ENCODE measurements at places on chromosomes 3 and 15.
A peak's percentile ranks its signal among the peaks of the same experiment; 100 is the strongest.

DNA sequence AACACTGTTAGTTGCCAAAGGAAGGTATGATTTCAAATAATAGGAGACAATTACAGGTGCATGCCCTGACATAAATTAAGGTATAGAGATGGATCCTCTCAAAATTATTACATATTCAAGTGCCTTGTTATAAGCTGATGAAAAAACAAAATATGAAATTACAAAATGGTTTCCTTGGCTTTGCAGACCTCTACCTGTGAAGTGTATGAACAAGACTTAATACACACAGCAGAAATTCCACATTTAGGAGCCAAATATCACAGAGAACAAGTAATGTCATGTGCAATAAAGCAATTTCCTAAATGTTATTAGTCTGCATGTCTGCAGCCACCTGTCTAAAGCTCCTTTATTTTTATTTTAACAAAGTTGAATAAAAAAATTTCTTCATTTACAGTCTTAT lies 151.5 kb downstream of the ALCAM start:
- no peak for DNase-seq

DNA sequence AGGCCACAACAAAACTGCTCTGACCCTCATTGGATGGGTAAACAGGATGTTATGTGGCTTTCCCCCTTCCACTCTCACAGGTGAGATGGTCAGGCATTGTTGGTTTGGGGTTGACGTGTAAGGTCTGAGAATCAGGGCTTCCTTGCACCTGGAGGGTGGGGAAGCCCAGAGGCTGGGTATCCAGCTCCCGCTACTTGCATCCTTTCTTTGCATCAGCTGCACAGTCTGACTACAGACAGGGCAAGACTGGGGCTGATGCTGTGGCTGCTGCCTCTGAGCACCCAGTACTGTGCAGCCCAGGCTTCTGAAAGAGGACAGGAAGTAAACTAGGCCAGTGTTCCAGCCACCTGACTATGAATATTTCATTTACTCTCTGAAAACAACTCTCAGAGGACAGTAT lies 58.0 kb upstream of the ATP2B2 start:
- DNase-seq: no peak

DNA sequence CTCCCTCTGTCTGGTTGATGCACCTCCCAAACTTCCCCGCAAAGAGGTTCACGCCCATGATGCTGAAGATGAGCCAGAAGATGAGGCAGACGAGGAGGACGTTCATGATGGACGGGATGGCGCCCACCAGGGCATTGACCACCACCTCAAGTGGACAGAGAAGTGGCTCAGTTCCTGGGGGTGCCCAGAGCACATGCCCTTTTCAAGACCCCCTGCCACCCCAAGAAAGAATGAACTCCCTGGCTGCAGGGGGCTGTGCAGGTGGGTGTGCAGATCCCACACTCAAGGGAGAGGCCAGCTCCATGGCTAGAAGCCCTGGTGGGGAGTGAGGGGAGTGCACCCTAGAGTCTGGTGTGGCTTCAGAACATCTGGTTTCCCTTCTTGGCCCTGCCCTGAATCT lies 64.1 kb downstream of the EXOG start:
- DNase-seq: no peak

DNA sequence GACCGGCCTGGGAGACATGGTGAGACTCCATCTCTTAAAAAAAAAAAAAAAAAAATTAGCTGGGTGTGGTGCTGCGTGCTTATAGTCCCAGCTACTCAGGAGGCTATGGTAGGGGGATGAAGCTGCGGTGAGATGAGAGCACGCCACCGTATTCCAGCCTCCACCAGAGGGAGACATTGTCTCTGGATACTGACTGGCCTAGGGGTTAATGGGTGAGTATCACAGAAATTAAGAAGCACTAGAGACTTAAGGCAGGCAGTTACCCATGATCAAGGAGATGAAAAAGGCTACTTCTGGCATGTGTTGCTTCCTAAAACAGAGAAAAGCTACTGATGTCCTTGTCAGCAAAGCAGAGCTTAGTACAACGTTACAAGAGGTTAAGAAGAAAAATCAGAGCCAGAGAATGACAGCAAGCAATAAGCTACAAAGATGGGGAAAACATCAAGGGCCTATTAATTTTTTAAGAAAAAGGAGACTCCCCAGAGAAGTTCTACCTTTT lies 8.6 kb downstream of the TFRC start:
- DNase-seq: peak; percentile 71

DNA sequence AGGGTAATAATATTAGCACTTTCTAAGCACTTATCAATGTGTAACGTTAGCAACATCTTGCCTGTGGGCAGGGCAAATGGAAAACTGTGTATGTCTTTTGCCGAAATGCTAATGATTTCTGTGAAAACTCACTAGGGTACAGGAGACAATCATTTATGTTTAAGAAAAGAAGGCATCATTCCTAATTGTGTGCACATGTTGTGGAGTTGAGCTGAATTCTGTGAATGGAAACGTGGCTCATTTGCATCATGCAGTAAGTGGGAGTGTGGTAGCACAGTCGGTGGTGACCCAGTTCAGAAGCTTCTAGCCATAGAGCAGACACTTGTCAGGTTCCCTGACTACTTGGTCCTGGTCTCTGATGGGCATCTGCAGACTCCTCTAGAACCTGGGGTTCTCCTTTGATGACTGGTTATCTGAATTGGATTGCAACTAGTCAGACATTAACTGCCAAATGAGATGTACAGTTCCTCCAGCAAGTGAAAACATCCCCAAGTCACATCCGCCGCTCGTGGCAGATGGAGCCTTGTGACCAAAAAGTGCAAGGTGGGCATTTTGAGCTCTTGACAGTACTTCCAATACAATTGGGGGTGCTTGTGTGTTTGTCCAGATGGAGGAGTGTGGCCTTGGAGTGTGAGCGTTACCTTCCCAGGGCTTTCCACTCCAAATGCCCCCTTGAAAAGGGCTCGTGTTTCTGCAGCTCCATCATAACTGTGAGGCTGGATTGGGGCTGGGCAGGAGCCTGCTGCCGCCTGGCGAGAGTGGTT lies 21.5 kb downstream of the MRPS25 start:
- no peak for DNase-seq

DNA sequence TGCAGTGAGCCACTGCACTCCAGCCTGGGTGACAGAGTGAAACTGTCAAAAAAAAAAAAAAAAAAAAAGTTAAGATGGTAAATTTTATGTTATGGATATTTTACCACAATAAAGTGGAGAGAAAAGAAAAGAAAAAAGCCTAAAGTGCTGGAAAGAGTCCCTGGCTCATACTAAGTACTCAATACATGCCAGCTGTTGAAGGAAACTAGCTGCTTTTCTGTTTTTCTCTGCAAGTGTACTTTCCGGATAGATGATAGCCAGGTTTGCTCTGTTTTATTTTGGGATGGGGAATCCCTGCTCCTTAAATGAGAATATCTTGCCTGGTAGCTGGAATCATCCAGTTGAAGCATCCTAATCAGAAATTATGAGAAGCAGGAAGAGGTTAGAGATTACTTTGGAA lies 10.9 kb downstream of the EID1 start:
- DNase-seq: no peak

- no peak for DNase-seq
Observed at GRCh38 chr15:59222906-59223550, 16.4 kb downstream of the LDHAL6B start.

- no peak for DNase-seq
Observed at GRCh38 chr3:42163622-42164244, 72.6 kb downstream of the TRAK1 start.

DNA sequence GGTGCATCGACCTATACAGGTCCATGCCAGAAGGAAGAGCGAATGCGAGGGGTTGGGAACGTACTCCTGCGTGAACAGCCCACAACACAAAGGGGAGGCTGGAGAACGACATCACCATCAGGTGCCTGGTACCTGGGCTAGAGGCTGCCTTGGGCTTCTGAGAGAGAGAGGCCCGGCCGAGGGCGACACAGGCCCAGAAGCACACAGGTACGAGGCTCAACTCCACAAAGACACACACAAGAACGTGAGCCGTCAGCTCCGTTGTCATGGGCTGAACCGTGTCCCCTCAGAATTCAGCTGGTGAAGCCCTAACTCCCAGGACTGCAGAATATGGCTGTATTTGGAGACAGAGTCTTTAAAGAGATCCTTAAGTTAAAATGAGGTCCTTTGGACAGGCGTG lies 134.3 kb downstream of the ATP10A start:
- no peak for DNase-seq

DNA sequence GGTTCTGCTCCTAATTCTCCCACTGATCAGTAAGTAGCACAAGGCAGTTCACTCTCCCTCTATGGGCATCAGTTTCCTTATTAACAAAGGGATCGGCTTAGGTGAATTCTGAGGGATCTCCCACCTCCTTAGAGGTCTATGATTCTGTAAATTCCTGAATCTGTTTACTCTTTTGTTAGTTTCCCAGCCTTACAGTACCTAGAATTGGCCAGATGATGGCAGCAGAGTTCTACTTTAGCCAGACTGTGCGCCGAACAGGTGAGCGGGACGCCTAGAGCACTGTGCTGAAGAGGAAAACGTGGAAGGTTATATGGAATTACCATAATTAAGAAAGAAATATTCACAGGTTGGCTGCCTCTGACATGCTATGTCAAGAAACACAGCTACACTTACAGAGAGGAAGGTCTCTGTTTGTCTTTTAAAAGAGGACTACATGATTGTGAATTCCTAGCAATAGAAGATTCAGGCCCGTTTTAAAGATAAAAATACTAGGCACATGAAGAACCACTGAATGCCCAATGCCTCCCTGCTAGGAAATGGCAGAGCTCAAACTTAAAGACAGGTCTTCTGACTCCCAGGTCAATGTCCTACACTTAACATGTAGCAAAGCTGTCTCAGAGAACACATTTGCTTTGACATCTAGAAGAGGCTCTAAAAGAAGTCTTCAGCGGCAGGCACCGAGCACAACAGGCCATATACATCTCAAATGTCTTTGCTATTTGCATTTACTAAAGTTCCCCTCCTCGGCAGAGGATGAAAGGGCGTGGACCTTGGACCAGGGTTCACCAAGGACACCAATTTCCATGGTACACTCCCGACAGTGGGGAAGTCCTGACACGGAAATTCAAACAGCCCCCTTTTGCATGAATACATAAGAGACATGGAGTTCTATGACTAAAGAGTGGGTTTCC lies 259.9 kb downstream of the FGF12 start:
- peak; percentile 41 for DNase-seq

DNA sequence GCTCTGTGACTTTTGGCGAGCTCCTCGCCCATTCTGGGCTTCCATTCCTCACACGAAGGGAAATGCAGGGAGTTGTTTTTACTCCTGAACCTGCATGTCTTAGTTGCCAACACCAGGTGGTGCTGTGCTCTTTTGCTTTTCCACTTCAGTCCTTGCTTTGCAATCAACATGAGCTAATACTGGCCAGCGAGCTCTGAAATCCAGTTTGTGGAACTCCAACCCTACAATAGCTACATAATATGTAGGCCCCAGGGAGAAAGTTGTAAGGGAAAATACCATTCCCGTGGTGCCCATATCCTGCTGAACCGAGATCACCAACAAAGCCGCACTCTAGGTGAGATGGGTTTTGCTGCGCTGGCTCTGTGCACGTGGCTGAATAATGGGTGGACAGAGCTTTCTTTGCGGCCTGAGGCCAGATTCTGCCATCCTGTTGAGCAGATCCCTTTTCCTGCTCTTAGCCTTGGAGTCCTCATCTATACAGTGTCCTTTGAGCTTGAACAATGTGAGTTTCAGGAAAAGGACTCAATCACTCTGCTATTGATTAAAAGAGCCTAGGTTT lies 25.0 kb downstream of the LSM3 start:
- peak; percentile 66 for DNase-seq

DNA sequence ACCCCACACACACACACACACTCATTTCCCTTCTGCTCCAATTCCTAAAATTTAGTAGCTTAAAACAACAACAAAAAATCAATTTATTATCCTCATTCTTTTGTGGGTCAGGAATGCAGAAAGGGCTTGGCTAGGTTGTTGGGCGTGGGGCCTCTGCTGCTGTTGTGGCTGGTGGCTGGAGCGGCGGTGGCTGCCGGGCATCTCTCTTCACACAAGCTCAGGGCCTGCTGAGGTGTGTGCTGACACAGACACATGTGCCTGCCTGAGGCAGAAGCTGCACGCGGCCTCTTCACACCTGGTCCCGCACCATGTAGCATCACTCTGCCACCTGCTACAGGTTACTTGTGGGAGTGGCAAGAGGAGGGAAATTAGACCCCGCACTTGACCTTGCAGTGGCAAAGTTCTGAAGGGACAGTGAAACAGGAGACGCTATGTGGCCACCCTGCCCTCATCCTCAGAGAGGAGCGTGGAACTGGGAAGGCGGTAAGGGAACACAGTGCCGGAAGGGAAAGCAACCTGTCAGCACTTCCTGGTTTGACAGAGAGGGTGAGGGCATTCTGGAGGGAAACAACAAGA lies 64.0 kb upstream of the PRR20G start:
- DNase-seq: no peak

- no peak for DNase-seq
Observed at GRCh38 chr15:76075046-76075445, 15.3 kb downstream of the TMEM266 start.

DNA sequence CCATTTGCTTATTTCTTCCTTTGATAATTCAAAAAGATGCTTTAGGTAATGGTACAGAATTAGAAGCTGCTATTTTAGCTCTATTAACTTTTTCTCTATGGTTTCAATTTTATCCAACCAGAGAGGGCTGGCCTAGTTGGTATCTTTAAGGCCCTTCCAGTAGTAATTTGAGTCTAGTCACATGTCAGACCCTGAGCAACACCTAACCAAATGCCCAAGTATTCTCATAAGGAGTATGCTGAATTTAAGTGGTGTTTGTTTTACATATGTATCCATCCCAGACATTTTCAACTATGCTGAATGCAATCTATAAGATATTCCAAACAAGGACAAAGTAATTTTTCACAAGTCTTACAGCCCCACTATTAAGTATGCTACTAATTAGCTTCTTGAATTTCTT lies 9.6 kb downstream of the DNAJC19 start:
- DNase-seq: no peak

DNA sequence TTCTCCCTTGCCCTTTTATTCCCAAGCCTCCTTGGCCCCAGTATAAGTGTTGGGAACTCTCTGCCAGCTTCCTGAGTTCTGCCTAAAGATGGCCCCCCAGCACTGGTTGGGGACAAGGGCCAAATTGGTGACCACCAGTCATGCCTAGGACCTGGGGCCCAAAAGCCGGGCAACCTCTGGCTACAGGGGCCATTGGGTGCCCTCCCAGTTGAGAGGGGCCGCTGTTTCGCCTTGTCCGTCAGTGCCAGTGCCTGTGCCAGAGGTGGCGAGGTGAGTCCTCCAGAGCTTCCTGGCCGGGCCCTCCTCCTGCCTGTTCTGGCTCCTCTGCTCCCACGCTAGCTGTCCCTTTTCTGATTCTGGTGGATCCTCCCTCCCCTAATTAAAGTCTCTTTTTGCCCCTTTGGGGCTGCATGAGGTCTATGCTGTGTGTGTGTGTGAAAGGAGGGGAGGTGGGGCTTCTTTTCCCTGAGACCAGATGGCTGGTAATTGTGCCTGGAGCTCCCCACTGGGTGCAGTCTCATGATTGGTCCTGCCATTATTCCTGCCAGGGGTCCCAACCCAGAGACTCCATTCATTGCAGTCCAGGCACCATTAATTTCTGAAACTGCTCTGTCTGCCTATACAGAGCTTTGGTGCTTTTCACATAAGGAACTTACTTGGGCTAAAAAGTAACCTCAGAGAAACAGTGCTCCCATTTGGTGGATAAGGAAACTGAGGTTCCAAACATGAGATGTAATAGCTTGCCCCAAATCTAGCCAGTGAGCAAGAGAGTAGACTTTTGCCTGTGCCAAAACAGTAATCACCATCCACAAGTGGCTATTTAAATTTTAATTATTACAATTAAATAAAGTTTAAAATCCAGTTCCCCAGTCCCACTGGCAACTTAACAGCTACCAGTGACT lies 3.1 kb upstream of the TTLL3 start:
- no peak for DNase-seq

All from suppressor macrophage treated with lipopolysaccharide for 4 hours (primary cell).